ENCODE measurements at places on chromosomes 4 and X.
A peak's percentile ranks its signal among the peaks of the same experiment; 100 is the strongest.

DNA sequence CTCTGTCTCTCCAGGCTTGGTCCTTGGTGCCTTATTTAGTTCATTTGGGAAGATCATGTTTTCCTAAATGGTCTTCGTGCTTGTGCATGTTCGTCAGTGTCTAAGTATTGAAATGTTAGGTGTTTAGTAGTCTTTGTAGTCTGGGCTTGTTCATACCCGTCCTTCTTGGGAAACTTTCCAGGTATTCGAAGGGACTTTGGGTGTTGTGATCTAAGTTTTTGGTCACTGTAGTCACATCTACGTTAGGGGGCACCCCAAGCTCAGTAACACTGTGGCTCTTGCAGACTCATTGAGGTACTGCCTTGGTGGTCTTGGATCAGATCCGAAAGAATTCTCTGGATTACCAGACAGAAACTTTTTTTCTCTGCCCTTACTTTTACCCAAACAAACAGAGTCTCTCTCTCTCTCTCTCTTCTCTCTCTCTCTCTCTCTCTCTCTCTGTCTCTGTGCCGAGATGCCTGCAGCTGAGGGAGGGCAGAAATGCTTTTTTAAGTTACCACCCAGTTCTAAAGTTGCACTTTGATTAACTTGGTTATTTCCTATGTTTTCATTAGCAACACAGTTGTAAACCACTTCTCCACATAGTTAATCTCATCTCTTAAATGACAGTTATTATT is 67.6 kb upstream of the SLC7A3 start:
- peak; percentile 31 for DNase-seq

- no peak for DNase-seq
These were observed 891.0 kb upstream of the FRG1 start for GRCh38 chr4:189049682-189050081.

- no peak for DNase-seq
These were observed 141.0 kb downstream of the PJA1 start for GRCh38 chrX:69024161-69024736.

DNA sequence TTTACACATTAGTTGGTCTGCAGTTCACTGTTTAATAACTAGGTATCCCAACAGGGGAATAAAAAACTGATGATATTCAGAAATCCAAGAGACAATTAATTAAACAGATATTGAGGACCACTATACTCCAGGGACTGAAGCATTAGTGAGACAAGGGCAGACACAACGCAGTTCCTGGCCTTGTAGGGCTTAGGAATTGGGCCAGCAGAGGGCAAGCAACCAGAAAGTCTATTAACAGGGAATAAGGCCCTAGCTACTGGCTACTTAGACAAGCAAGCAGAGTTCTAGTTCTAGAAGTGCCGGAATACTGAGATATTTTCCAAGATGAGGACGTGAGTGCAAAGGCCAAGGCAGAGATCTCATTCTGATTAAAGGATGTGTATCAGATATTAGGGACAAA is 58.6 kb upstream of the ADGRA3 start:
- DNase-seq: no peak

- DNase-seq: no peak
These were observed 19.8 kb downstream of the SNX25 start for GRCh38 chr4:185229021-185229818.

GRCh38 chrX:139560221-139560620 is 29.7 kb downstream of the F9 start:
- no peak for DNase-seq

GRCh38 chr4:74969507-74970474 is 36.9 kb downstream of the PARM1 start:
- DNase-seq: no peak

DNA sequence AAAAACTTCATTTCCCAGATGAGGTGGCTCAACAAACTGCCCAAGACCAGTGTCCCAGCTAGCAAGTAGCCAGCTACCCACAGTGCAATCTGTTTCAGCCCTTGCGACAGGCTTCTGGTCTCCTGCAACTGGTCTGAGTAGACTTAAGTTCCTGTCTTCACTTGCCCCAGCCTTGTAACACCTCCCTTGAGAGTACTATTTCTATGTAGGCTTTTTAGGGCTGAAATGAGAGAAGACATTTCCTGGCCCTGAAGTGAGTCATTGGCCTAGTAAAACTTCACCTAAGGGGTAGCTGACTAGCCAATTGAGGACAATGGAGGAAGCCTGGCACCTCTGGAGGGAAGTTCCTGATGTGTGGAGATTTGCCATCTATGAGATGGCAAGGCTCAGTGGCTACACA is 80.1 kb upstream of the STIM2 start:
- DNase-seq: no peak

- DNase-seq: peak; percentile 71
These were observed at the start of gene MAML3 for GRCh38 chr4:140153718-140154571. Gene MAML3, minus strand, starts transcription at chr4:140154184. Its CDS starts 857 bp downstream, at chr4:140153327.

DNA sequence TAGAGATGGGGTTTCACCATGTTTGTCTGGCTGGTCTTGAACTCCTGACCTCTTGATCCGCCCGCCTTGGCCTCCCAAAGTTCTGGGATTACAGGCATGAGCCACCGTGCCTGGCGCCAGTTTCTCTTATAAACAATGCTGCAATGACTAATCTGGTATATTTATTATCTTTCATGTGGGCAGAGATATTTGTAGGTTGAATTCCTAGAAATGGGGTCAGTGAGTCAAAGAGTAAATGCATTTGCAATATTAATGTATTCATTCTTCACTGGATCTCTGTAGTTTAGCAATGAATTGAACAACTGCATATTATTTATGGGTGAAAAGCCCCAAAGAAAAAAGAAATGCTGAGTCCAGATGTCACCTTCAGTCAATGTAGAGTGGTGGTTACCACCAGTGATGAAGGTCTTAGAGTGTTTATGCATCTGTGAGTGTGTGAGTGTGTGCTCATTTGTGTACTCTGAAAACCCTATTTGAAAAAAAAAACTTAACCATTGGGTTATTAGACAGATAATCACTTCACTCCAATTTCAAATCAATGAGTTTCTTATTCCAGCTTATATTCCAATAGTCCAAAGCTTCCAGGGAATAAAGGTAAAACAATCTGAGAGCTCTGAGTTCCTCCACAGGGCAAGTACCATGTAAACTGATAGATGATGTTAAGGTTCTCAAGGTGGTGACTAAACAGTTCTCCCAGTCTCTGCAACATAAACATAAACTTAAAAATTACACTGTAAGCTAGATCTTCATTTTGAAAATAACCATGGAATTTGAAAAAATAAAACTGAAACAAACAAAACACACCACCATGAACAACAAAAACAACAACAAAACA is 22.6 kb upstream of the CD38 start:
- peak; percentile 20 for DNase-seq
